ENCODE measurements at places on chromosomes 4 and X.

- DNase-seq = no peak
Observed at GRCh38 chr4:27245216-27245615, 384.6 kb downstream of the STIM2 start.

- DNase-seq = no peak
Observed at GRCh38 chrX:139446832-139447231, 83.7 kb upstream of the F9 start.

- DNase-seq = no peak
Observed at GRCh38 chr4:142016031-142016430, 379.6 kb downstream of the IL15 start.

DNA sequence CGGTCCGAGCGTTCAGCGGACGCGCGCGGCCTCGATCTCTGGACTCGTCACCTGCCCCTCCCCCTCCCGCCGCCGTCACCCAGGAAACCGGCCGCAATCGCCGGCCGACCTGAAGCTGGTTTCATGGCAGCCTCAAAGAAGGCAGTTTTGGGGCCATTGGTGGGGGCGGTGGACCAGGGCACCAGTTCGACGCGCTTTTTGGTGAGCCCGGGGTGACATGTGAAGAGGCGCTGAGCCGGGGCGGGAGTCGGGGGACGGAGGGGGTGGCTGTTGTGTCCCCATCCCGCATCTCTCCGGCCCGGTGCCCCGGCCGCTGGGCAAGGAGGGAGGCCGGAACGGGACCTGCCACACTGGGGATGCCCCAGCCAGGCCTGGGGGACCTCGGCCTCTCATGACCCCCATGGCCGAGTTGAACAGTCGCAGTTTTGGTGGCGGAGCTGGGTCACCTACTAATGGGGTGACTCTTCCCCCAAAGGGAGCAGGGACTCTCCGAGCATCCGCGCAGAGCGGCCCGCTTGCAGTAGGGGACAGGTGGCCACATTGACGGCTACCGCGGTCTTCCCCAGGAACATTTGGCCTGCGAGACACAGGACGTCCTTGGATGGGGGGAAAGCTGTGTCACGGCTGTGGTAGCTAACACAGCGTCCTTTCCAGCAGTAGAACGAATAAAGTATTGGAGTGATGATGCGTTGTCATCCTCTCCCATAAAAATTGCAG is at the start of gene GK:
GK (plus strand) TSS at position 9 of the 717 bp plus-strand sequence; CDS start at position 124, 115 bp downstream.
- peak; percentile 7 for DNase-seq

DNA sequence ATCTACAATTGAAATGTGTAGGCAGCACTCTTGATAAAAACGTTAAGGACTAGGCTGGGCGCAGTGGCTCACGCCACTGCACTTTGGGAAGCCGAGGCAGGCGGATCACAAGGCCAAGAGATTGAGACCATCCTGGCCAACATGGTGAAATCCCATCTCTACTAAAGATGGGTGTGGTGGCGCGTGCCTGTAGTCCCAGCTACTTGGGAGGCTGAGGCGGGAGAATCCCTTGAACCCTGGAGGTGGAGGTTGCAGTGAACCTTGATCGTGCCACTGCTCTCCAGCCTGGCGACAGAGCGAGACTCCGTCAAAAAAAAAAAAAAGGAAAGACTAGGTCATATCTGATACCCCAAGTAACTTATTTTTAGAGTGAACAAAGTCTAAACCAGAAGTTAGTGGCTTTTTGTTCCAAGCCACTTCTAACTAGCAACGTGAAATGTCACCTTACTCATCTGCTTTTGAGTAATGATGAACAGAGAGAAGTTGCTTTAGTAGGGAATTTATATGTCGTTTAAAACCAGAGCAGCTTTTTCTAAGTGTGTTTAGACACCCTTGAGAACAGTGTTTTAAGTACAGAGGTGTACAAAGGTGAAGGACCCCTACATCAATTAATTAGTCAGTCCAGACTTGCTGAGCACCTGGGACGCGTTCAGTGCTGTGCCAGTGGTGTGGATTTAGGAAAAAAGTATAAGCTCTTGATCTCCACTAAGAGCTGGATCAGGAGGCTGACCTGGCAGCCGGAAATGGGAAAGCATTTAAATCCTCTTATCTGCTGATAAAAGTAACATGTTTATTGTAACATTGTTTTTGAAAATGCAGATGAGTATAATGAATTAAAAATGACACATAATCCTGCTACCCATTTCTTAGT is 23.5 kb downstream of the SPRY1 start:
- DNase-seq = no peak

DNA sequence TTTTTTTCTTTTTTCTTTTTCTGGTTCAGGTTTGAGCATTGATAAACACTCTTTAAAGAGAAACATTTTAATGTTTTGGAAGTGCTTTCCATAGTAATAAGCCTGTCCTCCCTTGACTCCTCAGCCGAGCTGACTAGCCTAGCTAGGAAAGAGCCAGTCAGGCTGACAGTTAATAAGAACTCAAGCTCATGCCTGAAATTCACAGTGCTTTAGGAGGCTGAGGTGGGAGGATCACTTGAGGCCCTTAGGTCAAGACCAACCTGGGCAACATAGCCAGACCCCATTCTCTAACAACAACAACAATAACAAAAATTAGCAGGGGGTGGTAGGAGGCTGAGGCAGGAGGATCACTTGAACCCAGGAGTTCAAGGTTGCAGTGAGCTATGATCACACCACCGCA is 53.4 kb upstream of the ZCCHC13 start:
- DNase-seq = no peak

GRCh38 chrX:19739683-19740082 is 147.7 kb downstream of the SH3KBP1 start:
- peak; percentile 56 for DNase-seq

GRCh38 chr4:35644591-35644990 is 599.7 kb downstream of the ARAP2 start:
- no peak for DNase-seq

DNA sequence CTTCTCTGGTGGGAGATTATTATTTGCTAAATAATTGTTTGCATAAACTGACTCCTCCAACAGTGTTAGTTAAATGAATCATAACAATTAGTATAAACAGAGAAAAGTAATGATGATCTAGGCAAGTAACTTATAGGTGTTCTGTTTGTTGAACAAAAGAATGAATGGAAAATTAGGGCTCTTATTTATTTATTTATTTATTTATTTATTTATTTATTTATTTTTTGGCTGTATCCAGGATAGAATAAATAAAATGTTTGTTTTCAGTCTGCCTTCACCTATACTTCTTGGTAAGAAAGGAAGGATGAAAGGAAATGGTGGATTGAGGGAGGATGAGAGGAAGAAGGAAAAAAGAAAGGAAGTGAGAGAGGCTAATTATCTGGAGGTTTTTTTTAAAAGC is 561.6 kb upstream of the MAGEB2 start:
- no peak for DNase-seq

- no peak for DNase-seq
Observed at GRCh38 chrX:136907621-136908020, 27.1 kb upstream of the RBMX start.

DNA sequence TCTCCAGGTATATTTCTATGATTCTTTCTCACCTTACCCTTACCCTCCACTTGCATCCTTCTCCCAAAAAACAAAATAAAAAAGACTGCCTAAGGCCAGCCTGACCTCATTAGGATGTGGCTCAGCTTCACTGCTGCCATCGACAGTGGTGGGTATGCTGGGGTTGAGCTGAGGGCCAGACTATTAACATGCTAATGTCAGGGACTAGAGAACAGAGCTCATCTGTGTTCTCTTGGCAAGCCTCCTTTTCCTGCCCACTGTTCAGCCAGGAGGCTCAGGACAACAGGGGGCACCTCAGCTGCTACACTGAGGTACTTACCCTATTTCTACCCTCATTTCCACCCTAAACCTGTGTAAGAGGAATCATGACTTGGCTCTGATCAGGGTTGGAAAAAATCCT is 59.3 kb downstream of the MSN start:
- DNase-seq = no peak

DNA sequence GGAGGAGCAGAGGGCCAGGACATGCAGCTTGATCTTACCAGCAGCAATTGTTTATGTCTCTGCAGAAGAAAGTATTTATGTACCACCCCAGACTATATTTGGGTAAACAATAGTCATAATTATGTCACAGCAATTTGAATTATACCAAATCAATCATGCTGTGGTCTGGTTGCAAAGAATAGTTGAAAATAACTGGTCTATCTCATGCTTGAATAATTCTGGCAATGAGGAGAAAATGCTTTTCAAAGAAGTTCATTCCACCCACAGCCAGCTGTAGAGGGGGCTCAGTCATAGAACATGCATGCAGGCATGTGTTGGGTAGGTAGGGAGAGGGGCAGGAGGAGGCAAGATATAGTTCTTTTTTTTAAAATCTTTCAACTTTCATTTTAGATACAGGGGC is 399.2 kb downstream of the IL15 start:
- no peak for DNase-seq

GRCh38 chr4:139018501-139018900 is 2.9 kb downstream of the NOCT start:
- DNase-seq = no peak

DNA sequence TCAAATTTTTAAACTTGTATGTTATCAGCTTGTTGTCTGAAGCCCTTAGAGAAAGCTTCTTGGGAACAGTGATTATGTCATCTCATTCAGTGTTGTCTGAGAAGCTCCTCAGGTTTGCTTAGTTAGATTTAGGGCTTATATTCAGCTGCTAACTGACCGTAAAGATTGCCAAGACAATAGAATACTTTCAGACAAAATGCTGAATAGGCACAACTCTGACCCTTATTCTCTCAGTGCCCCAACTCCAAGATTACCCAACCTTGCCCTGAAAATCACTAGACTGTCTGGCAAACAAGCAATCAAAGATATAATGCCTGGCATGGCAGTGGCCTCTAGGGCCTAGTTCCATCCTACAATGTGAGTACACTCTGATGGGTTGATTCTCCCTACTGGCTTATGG is 950.5 kb upstream of the HS3ST1 start:
- no peak for DNase-seq

DNA sequence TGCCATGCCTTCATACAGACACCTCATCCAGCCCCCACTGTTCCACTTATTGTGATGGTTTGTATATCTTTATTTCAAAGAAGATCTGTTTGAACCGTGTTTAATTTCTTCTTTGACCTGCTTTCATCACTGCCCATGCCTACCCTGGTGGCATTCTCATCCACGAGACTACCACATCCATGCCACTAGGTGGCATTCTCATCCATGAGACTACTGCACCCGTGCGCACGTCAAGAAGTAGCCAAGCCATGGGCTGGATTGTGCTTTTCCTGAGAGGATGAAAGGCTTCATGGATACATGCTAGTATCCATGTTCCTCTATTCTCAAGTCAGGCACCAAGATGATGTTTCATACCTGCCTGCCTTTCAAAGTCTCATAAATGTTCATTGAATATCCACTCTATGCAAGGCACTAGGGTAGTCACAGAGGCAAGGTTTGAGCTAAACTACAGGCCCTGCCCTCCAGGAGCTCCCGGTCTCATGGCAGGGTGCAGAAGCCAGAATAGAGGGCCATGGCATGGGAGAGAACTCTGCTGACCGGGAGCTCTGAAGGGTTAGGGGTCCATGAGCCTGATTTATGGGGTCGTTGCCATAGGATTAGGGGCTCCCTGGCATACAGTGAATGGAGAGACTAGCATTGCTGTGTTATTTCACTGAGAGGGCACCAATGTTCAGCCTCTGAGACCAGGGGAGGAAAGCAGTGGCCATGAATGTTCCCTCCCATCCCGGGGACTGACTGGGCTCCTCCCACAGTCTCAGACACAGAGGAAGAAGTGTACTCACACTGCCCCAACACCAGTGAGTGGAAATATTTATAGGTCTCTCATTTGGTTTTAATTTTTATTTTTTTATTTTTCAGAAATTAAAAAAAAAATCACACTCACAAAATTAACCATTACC is 24.8 kb upstream of the EOLA2 start:
- peak; percentile 31 for DNase-seq

DNA sequence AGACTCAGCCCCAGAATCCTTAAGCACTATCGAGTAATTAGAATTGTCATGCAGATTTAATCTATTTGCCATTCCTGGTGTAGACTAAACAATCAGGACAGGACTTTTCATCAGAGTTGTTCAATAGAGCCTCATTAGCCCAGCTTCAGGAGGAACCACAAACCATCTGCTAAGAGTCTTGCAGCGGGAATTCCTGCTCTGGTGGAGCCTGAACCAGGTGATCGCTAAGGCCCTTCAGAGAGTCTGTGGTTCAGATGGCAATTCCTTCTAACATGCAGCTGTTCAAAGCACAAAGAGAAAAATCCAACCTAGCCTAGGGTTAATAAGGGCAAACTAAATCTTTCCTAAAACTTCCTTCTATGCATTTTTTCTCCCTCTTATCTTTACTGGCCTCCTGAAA is 119.1 kb upstream of the CPEB2 start:
- DNase-seq = no peak

DNA sequence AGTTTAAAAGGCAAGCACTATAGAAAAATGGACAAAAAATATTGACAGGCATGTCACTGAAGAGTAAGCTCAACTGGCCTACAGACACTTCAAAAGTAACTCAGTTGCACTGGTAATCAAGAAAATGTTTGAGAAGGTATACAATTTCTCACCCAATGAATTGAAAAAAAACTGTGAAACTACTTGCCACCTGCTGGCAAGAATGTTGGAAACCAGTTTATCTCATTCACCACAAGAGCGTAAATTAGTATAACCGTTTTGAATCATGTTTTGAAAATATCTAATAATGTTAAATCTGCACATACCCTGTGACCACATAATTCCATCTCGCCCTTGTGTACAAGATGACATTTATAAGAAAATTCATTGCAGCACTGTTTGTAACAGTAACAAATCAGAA is 31.7 kb downstream of the TXK start:
- no peak for DNase-seq

DNA sequence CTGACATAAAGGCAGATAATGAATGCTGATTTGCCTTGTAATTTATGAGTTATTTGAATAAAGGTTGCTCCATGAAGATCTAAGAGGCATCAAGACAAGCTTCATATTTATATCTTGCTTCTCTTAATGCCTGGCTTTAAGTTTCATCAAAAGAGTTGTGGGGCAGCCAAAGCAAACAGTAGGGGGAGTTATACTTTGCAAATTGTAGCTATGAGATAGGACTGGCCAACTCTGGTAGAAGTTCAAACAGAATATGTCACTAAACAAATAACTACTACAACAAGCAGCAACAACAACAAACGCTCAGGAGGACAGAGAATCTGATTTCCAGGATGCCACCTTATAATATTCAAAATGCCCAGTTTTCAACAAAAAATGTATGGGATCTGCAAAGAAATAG is 69.1 kb upstream of the PLAC1 start:
- DNase-seq = no peak

Measured in endothelial cell (in vitro differentiated cells).